ENCODE measurements at places on chromosomes 2 and 18.

GRCh38 chr2:185628985-185629384 is 109.6 kb upstream of the FSIP2 start:
- no peak overlapping the region for H3K27ac ChIP-seq
- H3K36me3 ChIP-seq: no peaks in the 10 kb centered on the region

- no peak overlapping the region for H3K4me3 ChIP-seq
- no peaks in the 10 kb centered on the region for H3K4me1 ChIP-seq
- H3K27ac ChIP-seq: no peak overlapping the region
- peaks cover 58% of the 10 kb centered on the region for H3K36me3 ChIP-seq
- DNase-seq: no peak
Observed at GRCh38 chr2:65255356-65255755, 27.7 kb downstream of the ACTR2 start.

- H3K27me3 ChIP-seq: no peaks in the 10 kb centered on the region
- no peaks in the 10 kb centered on the region for H3K36me3 ChIP-seq
- no peak overlapping the region for H3K4me3 ChIP-seq
- no peak for DNase-seq
- H3K27ac ChIP-seq: peak overlapping the region; percentile 62
Observed at GRCh38 chr2:133378928-133379549, 189.2 kb downstream of the NCKAP5 start.

- peak overlapping the region; percentile 84 for H3K4me3 ChIP-seq
- peak overlapping the region; percentile 100 for H3K27ac ChIP-seq
- peaks cover 50% of the 10 kb centered on the region for H3K4me1 ChIP-seq
- no peaks in the 10 kb centered on the region for H3K27me3 ChIP-seq
Observed at GRCh38 chr2:207162316-207162715, 3.4 kb downstream of the KLF7 start.

GRCh38 chr2:120029672-120030640 is 17.1 kb downstream of the EPB41L5 start:
- H3K27me3 ChIP-seq: no peaks in the 10 kb centered on the region
- H3K4me1 ChIP-seq: no peaks in the 10 kb centered on the region
- no peak overlapping the region for H3K27ac ChIP-seq
- no peak for DNase-seq
